D341Med (cell line): ENCODE measurements at places on chromosomes 7 and 10.

GRCh38 chr7:51224811-51225595 lies 91.6 kb downstream of the COBL start:
- DNase-seq, result peak; percentile 67

GRCh38 chr10:119896061-119896655 lies 3.6 kb downstream of the SEC23IP start:
- DNase-seq, result no peak

DNA sequence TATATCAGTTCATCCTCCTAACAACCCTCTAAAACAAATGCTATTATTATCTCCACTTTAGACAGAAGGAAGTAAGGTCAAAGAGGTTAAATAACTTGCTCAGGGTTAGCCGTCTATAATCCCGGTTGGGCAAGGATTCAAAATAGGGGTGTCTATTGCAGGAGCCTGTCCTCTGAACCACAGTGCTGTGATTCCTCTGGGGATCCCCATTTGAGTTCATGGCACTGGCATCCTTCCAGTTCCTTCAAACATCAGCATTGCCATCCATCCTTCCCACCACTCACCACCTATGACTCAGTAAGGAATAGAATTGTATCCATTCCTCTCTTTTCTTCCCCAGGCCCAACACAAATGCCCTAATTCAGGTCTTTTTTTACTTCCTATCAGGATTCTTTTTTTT lies 25.6 kb downstream of the HPS6 start:
- DNase-seq, result no peak

DNA sequence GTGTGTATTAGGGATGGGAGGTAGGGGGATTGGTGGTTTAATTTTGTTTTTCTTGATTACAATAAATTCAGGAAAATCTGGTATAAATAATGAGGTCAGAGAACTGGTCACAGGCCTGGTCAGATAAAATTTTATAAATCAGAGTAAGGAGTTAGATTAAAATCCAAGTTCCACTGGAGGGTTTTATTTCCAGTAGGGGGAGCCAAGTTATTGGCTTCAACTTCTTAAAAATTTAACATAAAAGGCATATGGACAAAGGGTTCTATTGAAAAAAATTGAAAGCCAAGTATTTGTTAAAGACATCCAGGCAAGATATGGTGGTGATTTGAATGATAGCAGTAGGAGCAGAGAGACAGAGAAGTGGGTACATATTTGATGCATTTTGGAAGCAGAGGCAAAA lies 763.3 kb downstream of the SORCS1 start:
- DNase-seq, result no peak

DNA sequence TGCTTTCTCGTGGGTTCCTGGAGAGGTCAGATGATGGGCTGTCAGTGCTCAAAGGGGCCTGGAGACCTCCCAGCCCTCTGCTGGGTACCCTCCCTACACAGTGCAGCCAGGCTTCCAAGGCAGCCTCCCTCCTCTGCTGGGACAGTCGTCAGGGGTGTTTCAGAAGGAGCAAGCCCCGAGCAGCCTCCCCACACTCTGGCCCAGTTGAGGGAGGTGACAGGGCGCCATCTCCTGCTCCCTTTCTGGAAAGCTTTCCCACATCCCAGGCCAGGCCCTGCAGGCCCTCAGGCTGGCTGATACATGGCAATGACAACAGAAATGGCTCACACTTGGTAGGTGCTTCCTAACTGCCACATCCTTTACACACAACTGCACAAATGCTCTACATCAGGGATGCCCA lies 32.1 kb downstream of the KCNMA1 start:
- peak; percentile 47 for DNase-seq

GRCh38 chr7:38181111-38181510 lies 3.1 kb downstream of the STARD3NL start:
- DNase-seq, result no peak

DNA sequence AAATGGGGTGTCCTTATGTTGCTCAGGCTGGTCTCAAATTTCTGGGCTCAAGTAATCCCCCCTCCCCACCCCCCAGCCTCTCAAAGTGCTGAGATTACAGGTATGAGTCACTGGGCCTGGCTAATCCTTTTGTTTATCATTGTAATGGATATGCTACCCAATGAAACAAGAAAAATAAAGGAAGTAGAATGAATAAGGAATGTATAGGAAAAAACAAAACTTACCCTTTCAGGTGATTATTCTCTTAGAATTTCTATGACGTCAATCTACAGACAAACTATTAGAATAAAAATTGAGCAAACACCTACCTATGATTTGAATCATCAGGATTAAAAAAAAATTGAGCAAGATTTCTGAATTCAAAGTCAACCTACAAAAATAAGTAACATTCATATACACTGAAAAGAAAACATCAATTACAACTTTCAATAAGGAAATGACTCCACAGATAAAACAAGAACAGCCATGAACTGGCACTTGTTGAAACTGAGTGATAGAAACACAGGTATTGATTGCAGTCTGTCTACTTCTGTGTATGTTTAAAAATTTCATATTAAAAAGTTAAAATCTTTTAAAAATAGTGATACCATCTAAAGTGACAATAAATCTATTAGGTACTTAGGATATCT lies 12.2 kb downstream of the ADAM12 start:
- no peak for DNase-seq

DNA sequence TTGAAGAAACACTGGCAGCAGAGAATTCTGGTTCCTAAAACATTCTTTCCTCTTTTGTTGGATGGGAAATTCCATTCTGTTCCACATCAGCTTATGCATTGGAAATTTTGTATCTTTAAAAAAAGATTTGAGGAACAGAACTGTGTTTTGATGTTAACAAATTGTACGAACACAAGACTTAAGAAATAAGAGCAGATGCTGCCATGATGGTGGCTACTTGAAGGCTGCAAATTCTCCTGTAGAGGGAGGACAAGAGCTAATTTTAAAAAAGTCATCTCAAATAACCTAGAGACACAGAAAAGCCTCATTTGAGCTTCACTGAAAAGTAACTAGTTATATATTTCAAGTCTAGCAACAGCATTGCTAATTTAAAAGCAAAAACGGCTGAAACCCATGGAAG lies 29.8 kb downstream of the NDUFB2 start:
- DNase-seq, result no peak

DNA sequence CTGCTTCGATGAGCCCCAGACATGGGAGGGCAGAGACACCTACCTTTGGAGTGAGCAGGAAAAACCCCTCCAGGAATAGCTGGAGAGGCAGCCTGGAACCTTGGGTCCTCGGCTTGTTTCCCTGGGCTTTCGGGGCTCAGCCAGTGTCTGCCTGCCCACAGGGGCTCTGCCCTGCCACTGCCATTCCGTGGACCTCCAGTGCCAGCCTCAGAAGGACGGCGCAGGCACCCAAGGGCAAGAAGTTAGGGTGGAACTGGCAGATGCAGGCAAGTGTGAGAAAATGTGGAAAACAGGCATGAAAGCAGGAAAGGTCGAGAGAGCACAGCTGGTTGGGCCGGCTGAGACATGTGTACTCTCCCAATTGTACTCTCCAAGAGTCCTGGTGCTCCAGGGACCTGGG lies 281.5 kb downstream of the GRID1 start:
- DNase-seq, result no peak

DNA sequence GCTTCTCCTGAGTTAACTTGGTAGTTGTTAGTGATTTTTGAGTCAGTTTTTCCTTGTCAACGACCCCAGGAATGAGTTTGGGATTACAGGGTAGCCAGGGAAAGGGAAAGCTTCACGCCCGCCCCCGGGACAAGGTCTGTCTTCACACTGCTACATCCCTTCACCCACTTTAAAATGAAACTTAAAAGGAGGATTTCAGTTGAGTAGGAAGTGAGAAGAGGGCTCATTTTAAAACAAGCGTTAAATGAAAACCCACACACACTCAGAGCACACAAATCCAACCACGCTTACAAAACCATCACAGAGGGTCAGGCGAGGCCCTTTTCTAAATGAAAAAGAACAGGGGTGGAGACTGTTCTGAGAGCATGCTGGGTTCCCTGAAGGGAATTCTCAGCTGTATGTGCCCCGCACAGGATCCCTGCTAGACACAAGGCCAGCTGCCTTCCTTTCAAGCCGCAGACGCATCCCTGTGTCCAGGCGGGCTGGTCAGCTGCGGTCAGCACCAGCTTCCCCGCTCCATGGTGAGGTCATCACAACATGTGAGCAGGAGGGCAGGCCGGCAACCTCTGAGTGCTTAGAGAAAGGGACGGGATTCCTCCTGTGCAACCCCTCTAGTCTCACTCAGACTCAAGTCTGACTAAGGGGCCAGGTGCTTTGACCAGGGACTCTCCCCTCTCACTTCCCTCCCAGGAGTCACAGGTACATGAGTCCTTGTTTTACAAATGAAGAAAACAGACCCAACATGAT lies 111.8 kb downstream of the EGFR start:
- no peak for DNase-seq

GRCh38 chr10:79985481-79986072 lies 36.7 kb upstream of the SFTPD start:
- no peak for DNase-seq

DNA sequence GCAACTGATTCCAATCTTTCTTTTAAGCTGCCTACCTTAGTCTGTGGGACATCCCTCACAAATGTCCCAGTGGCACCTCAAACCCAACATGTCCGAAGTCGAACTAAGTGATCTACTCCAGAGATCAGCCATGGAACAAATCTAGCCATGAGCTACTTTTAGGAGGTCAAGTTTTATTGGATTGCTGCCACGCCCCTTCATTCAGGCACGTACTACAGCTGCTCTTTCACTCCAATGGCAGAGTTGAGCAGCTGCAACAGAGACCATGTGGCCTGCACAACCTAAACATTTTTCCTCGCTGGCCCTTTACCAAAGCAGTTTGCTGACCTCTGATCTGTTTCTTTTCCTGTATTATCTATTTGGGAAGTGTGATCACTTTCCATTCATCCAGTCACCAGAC lies 192.4 kb upstream of the CDCA7L start:
- DNase-seq, result no peak

GRCh38 chr10:130982802-130983201 lies 328.7 kb downstream of the TCERG1L start:
- DNase-seq, result no peak

GRCh38 chr10:126576336-126576735 lies 94.2 kb downstream of the C10orf90 start:
- DNase-seq, result no peak

GRCh38 chr7:54992871-54993475 lies 25.8 kb upstream of the EGFR start:
- no peak for DNase-seq

- DNase-seq, result no peak
Measured at GRCh38 chr7:140209866-140210609, 33.3 kb upstream of the KDM7A start.

- no peak for DNase-seq
Measured at GRCh38 chr10:88920198-88920597, 32.4 kb downstream of the ACTA2 start.

GRCh38 chr10:31940839-31941653 lies 12.4 kb upstream of the ARHGAP12 start:
- DNase-seq, result no peak

- DNase-seq, result no peak
Measured at GRCh38 chr10:43249962-43250614, 16.8 kb downstream of the RASGEF1A start.

GRCh38 chr7:5495581-5496375 lies 72.1 kb upstream of the TNRC18 start:
- peak; percentile 69 for DNase-seq

DNA sequence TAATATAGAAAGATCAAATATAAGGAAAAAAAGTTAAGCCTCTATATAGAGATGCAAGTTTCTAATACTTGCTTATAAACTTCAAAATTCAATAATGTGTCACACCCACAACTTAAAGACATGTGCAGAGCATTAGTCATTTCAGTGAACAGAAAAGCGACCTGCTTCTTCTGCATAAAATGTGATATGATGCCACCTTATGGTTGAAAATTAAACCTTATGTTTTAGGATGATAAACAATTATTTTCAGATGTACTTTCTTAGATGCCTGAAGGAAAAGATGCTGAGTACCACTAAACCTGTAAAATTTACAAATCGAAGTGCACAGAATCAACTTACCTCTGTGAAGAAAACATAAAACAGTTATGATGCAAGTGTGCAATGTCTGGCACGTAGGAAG lies 96.0 kb downstream of the MTERF1 start:
- peak; percentile 27 for DNase-seq

DNA sequence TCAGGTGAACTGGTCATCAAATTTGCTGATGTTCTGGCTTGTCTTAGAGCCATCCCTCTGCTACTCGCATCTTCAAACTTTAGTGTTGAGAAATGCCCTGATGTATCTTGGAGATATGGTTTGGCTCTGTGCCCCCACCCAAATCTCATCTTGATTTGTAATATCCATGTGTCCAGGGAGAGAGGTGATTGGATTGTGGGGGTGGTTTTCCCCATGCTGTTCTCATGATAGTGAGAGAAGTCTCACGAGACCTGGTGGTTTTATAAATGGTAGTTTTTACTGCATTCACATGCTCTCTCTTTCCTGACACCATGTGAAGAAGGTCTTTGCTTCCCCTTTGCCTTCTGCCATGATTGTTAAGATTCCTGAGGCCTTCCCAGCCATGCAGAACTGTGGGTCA lies 74.0 kb upstream of the AFAP1L2 start:
- no peak for DNase-seq

DNA sequence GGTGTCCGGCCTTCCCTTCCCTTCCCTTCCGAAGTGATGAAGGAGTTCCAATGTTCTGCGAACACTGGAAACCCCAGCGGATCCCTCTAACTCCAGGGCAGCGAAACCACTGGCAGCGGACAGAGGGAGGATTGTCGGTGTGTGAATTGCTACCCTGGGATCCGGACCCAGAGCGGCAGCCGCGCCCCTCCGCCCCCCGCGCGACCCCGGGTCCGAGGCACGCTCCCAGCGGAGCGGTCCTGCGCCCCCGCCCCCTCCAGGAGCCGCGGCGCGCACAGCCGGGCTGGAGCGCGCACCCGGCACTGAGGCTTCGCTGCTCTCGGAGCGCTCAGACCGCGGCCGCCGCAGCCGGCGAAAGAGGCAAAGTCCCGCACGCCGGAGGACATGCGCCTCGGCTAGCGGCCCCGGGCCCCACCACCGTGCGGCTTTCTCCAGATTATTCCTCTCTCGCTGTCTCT lies at the start of gene PTPRZ1:
TSS of gene PTPRZ1 (plus strand) at position 331 of the 458 bp plus-strand sequence. CDS start 339 bp downstream, outside the sequence.
- DNase-seq, result peak; percentile 83
